ENCODE measurements at places on chromosomes 3 and 15. TPM values are rescaled to one million over a fixed set of nuclear protein-coding genes. Genes with fewer than 3 reads are reported as not detected.

DNA sequence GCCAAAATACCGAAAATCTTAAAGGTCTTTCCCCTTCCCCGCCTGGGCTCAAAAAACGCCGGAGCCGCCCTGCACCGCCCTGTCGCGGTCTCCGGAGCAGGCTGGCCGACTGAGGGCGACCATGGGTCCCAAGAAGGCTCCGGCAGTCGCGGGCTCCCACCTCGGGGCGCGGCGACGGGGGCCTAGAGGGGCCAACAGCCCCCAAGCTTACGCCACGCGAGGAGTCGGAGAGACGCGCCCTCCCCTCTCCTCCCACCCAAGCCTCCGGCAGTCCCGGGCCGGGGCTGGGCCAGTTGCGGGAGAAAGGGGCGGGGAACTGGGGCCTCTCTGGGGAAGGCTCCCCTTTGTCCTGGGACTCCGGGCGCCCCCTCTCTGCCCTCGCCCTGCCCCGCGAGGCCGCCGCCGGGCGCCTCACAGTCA lies 69.2 kb downstream of the GOLGA8B start:
- DNase-seq = no peak
- no peak overlapping the region for H3K27ac ChIP-seq
- no peaks in the 10 kb centered on the region for H3K4me1 ChIP-seq
- peaks cover 22% of the 10 kb centered on the region for H3K27me3 ChIP-seq

- no peak overlapping the region for H3K4me3 ChIP-seq
- no peak for DNase-seq
- no peaks in the 10 kb centered on the region for H3K36me3 ChIP-seq
- no peak overlapping the region for H3K27ac ChIP-seq
- no peaks in the 10 kb centered on the region for H3K4me1 ChIP-seq
Measured at GRCh38 chr3:5437783-5438323, 250.3 kb downstream of the EDEM1 start.

DNA sequence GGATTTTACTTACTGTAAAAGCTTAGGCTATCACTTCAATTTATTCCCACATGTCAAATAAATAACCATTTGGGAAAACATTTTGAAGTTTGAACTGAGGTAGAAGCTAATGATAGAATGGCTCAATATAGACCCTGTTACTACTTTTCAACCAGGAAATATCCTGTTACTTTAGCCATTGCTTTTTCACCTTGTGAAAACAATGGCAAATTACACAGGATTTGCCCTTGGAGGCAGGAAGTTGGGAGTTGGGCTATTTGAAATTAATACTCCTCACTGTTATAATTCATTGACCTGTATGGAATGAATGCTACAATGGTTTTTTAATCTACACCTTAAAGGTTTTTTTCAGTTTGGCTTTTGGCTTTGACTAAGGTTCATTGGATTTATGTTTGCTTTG lies 98.1 kb upstream of the UBE2E2 start:
- DNase-seq = no peak
- H3K4me1 ChIP-seq = no peaks in the 10 kb centered on the region
- H3K27me3 ChIP-seq = no peaks in the 10 kb centered on the region
- H3K27ac ChIP-seq = no peak overlapping the region
- no peak overlapping the region for H3K4me3 ChIP-seq
- no peaks in the 10 kb centered on the region for H3K36me3 ChIP-seq

GRCh38 chr15:33113666-33114373 lies 80.7 kb downstream of the FMN1 start:
- DNase-seq = no peak
- H3K4me3 ChIP-seq = no peak overlapping the region
- no peaks in the 10 kb centered on the region for H3K36me3 ChIP-seq
- H3K27ac ChIP-seq = no peak overlapping the region
- H3K27me3 ChIP-seq = no peaks in the 10 kb centered on the region

GRCh38 chr3:16807391-16807790 lies 77.4 kb upstream of the PLCL2 start:
- H3K4me1 ChIP-seq = no peaks in the 10 kb centered on the region
- no peaks in the 10 kb centered on the region for H3K27me3 ChIP-seq
- no peak overlapping the region for H3K27ac ChIP-seq
- no peaks in the 10 kb centered on the region for H3K36me3 ChIP-seq
- DNase-seq = no peak
- no peak overlapping the region for H3K4me3 ChIP-seq

FBXO40 gene
- total RNA-seq = not detected

DNA sequence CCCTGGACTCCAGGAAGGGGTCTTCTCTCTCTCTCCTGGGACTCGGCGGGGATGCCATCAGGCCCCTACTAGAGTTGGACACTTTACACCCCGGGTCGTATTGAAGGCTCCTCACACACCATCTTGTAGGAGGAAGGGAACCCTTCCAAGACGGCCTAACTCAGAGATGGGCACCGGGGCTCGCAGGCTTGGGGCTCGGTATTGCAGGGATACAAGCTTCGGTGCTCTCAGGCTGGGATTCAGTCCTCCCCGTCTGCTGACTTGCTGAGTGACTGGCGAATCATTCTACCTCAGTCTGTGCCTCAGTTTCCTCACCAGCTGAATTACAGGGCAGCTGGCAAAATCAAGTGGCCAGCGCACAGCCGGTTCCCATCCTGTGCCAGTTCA lies 419 bp upstream of the CALML4 start:
- DNase-seq = no peak
- no peaks in the 10 kb centered on the region for H3K27me3 ChIP-seq
- H3K27ac ChIP-seq = no peak overlapping the region
- H3K4me3 ChIP-seq = no peak overlapping the region
- H3K36me3 ChIP-seq = no peaks in the 10 kb centered on the region

DNA sequence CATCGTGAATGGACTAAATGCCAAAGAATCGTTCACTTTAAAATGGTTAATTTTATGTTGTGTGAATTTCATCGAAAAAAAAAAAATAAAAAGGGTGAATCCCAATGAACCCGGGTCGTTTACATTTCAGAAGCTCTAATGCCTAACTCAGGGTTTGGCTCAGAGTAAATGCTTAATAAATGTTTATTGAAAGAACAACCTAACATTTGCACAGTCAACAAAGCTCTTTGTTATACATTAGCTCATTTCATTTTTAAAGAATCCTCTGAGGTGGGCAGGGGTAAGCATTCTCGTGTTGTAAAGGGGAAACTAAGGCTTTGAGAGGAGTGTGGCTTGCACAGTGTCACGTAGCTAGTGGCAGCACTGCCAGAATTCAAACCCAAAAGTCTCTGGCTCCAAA lies 109.5 kb downstream of the RPLP1 start:
- no peaks in the 10 kb centered on the region for H3K36me3 ChIP-seq
- H3K4me3 ChIP-seq = no peak overlapping the region
- no peak for DNase-seq
- H3K27me3 ChIP-seq = peaks cover 17% of the 10 kb centered on the region
- H3K27ac ChIP-seq = no peak overlapping the region

All from astrocyte (in vitro differentiated cells and primary cell).